Smooth muscle cell of the brain vasculature (primary cell): ENCODE measurements at places on chromosomes 1 and 21.
A peak's percentile ranks its signal among the peaks of the same experiment; 100 is the strongest.

DNA sequence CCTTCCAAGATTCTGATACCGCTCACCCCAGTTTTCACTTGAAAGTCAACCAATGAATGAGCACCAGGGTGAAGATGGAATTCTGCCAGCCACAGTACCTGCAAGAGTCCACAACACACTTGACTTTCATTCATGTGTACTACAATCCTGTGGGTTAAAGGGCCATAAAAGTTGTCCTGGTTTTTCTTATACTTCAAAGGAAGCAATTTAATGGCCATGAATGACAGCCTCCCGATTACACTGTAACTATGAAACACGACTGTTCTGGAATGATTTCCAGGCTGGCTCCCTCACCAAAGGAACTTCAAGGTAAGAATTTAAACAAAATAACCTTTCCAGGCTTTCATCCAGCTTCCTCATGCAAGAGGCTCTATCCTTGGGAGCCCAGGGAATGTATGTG lies 502.8 kb downstream of the SMYD3 start:
- no peak for DNase-seq

- no peak for DNase-seq
Observed at GRCh38 chr1:33401471-33401870, 29.4 kb downstream of the PHC2 start.

DNA sequence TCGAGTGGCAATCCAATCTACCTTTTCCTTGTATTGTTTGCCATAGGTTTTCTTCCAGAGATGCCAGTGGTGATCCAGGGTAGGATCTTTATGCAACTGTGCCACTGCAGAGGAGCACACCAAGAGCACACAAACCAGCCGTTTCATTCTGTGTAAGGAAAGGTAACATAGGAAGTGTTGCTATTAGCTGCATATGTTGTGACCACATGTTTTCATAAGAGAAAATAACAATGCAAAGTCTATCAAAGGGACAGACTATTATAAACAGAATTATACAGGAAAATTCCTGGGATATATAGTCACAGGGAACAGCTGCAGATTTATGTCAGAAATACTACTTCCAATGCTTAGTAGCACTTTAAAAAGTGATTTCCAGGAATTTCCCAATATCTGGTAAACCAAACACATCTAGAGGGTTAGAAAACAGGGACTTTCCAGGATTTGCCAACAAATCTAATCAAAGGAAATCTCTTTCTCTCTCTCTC lies 919 bp downstream of the CTSS start:
- peak; percentile 9 for DNase-seq

GRCh38 chr1:14365301-14365988 lies 233.0 kb upstream of the KAZN start:
- no peak for DNase-seq

GRCh38 chr1:42944246-42944928 lies 14.3 kb downstream of the SLC2A1 start:
- no peak for DNase-seq

DNA sequence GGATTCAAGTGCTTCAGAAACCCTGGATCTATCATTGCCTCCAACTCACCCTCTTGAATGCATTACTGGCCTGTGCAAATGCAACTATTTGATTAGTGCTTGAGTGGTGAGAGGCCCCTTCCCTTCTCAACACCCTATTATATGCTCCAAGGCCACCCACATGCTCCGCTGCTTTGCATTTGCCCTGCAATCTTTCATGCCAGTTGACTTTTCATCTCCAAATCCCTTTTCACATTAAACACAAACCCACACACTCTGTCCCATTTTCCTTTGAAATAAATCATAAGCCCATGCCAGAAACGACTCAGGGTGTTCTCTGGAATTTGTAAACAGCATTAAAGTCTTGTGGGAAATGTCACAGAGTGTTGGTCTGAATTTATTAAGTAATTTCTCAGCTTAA lies 78.9 kb upstream of the CTTNBP2NL start:
- no peak for DNase-seq

DNA sequence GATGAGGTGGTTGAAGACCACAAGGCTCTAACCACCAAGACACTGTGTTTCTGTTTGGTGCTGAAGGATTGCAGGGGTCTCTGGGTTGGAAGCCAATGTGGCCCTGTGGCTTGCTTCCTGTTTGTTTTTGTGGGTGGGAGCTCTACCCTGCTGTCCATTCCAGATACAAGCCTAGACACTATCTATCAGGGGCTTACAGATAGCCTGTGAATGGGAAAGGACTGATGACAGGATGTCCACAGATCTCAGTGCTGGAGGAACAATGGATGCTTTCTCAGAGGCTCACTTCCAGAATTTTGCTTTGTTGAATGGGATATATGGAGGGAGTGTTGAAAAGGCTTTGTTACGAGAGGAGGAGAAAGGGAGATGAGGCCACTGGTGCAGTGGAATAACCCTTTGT lies 69.7 kb downstream of the NOS1AP start:
- DNase-seq = no peak

GRCh38 chr1:184684285-184685074 lies 70.2 kb downstream of the EDEM3 start:
- DNase-seq = no peak

- no peak for DNase-seq
Observed at GRCh38 chr1:161098210-161099068, at the start of gene KLHDC9. Gene KLHDC9 (plus strand): TSS chr1:161098361. CDS start chr1:161098536, 175 bp downstream.

GRCh38 chr1:44050261-44050660 lies 19.0 kb upstream of the SLC6A9 start:
- DNase-seq = no peak

DNA sequence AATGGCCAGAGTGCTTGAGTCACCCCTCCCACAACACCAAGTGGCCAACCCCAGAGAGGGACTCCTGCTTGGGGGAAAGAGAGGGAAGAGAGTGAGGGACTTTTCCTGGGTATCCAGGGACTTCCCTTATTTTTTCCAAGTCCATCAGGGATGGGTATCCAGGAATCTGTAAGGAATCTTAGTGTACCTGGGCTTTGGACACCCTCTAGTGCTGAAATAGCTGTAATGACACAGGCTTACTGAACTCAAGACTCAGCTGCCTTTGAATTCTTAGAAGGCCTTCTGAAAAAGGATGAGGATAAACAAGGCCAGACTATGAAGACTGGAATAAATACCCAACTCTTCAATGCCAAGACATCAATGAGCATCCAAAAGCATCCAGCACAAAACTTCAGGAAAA lies 12.0 kb downstream of the TSHB start:
- no peak for DNase-seq

DNA sequence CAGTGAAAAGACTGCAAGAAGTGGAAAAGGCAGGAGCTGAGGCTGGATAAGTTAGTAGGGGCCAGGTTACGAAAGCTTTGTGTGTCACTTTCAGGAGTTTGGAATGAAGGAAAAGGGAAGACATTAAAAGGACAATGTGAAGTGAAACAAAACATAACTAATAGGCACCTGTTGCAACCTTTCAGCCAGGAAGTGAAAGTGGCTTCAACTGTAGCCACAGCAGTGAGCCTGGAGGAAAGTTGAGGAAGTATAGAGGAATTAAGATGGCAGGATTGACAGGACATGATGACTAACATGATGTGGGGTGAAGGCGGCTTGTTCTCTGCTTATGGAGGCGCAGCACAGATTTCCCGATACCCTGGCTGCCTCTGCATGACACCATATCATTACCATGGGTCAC lies 68.9 kb downstream of the C4BPA start:
- no peak for DNase-seq

- peak; percentile 80 for DNase-seq
Observed at GRCh38 chr21:45140346-45140940, 66.1 kb downstream of the ADARB1 start.

- no peak for DNase-seq
Observed at GRCh38 chr1:248807067-248807737, 18.5 kb downstream of the SH3BP5L start.

DNA sequence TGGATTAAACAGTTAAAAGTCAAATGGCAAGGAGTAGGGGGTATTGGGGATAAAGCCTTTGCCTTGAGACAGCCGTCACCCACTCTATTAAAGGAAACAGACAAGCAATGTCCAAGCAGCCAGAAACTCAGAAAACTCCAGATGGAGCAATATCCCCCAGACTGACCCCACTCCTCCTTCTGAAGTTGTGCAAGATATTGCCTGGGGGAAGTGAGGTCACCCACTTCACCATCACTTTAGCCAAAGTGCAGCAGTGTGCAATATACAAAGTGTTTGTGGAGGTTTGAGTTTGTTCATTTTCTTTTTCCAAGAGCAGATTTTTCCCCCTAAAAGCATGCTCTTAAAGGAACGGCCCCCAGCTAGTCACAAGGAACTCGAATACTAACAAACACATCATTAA lies 125.1 kb downstream of the ETS2 start:
- DNase-seq = no peak

GRCh38 chr21:40717028-40717427 lies 129.9 kb downstream of the DSCAM start:
- DNase-seq = no peak

DNA sequence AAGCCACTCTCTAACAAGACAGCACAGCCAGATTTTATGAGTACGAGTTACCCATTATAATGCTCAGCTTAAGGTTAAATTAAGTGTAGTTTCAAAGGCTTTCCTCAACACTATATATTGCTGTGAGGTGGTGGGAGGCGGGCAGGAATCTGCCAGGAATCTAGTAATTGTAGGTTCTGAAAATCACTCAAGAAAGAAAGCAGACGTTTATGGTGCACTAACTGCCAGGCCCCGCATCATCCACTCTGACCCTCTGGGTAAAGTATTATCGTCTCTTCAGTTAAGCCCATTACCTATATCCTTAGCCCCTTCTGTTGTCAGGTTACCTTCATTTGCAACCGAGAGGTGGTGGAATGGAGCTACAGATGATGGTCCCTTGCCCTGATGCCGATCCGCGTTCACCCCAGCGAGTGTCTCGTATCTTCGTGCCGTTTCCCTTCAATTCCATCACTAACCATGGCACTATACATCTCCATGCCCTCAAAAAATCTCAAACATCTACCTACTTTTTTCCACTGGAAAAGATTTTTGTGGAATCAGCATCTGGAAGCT lies 12.4 kb downstream of the HMGN1 start:
- DNase-seq = no peak

DNA sequence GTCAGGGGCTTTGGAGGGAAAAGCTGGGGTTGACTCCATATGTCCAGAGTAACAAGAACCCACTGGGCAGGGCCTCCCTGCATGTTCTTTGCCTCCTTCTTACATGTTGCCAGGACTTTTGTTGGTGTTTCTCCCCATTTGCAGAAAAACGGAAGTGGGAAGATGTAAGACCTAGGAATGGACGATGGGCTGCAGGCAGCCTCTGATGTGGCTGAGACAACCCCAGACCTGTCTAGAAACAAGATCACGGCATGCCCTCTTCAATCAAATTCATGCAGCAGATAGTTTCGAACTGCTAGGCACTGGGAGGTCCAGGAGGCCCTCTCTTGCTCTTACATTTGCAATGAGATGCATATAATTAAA lies 3.4 kb downstream of the FAM43B start:
- no peak for DNase-seq

- no peak for DNase-seq
Observed at GRCh38 chr1:153760440-153760839, 14.8 kb upstream of the SLC27A3 start.

DNA sequence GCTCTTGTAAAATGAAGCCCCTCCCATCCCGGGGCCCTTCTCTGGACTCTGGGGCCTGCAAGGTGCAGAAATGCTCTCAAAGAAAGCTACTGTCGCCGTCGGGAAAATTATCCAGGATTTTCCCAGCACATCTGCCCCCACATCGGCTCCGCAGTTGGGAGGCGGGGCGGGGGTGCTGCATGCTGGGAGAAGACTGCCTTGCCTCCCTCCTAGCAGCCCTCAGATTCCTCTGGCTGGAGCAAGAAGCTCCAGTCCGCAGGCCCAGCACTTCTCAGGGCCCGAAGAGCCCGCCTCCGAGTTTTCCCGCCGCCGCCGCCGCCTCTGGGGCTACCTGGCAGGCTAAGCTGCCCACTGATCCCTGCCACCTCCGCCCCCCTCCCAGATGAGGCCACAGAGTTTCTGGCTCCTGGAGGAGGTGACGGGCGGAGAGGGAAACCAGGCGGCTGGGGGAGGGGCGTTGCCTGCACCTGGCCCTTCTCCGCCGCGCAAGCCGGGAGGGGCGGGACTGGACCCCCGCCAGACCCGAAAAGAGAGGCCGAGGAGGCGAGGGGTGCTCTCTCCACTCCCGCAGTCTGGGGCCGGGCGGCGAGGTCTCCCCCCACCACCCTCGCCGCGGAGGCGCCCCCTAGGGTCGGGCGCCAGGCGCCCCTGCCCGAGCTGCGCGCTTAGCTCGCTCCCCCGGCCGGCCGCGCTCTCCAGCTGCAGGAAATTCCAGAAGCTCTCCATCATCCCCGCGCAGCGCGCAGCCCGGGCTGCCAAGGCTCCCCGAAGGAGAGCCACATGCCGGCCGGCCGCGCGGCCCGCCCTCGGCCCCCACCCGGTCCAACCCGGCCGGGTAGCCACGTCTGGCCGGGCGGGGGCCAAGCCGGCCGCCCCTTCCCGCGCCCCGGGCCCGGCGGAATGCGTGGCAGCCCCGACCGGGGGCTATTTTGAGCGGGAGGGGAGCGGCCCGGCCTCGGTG lies 28.8 kb downstream of the AHDC1 start:
- peak; percentile 64 for DNase-seq

DNA sequence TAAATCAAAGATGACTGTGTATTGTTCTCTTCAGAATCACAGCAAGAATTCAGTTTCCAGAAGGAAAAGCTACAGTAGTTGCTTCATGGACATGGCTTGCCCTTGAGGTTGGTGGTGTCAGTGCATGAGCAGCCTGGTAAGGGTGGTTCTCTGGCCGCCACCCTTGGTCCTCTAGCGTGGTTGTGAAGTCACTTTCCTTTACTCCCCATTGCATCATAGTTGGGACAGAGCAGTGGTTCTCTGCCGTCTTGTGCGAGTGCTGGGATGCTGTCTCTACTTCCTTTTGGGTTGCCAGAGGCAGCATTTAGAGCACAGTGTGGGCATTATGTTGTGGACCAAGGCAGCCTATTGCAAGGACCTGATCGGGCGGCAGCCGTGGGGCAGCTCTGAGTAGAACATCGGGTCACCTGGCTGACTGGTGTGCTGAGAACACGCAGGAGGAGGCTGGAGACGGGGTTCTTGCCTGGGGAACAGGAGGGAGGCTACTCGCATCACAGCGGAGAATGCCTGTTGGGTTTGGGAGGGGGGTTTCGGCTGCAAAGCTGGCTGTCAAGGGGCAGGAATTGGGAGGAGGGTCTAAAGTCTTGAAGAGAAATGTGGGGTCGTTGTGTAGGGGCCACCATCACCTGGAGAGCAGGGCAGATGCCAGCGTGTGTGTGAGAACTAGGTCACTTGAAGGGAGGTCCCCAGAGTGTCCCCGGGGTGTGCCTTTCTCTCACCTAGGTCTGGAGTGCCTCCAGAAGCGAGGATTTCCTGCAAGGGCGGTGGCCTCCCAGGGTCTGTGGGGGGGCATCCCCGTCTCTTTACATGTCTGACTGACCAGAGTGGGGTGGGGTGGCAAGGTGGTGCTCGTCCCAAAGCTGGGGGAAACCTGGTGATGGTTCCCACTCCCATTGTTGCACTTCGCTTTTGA lies 6.3 kb downstream of the ARF1 start:
- DNase-seq = no peak

DNA sequence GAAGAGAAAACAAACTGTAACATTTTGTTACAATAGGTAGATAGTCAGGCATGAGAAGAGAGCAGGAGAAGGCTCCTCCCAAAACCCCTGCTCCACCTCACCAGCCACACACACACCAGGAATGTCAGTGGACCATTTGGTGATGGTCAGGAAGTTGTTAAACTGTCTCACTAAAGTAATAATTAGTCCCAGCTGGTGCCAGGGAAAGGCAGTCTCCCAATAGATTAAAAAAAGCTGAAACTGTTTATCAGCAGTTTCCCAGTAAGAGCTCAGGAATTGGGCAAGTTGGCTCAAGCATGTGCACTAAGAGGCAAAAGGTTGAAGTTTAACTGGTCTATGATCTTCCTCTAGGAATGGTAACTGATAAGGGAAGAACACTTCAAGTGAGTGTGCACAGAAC lies 249.6 kb downstream of the COL11A1 start:
- no peak for DNase-seq

GRCh38 chr1:172990598-172991215 lies 60.0 kb downstream of the TNFSF18 start:
- no peak for DNase-seq
